Fibroblast of skin of back (primary cell): ENCODE measurements at places on chromosomes 2 and 18.

DNA sequence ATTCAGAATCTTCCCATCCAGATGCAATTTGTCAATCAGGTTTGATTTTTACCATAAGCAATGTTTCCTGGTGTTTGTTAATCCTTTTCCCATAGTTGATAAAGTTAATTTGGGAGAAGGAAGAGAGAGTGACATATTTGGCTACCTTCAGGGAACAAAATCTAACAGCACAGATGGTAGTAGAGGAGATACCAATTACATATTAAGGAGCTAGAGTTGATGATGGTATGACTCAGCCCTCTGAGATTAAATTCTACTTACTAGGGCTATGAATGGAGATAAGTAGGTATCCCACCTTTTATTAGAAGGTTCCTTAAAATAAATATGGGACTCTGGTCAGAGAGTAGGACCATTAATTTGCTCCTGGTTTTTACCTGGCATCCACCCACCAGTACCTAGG, 139.7 kb downstream of the EHBP1 start:
- no peak for DNase-seq

GRCh38 chr2:39919511-39920306, 140.7 kb upstream of the THUMPD2 start:
- no peak for DNase-seq

DNA sequence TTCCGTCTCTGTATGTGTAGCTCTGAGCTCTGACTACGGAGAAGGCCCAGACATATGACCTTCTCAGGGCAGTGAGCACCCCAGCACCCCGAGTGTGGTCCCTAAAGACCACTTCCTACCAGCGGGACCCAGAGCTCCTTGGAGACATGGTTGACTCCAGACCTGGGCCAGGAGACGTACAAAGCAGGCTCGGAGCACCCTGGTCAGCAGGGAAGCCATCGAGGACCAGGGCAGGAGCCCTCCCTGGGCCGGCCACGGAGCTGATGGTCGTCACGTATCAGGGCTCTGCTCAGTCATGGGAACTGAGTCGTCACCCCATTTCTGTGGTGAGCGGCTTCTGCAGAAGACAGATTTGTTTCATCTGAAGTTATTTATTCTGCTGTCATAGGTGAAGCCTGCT, 12.8 kb upstream of the NEU4 start:
- DNase-seq: no peak

DNA sequence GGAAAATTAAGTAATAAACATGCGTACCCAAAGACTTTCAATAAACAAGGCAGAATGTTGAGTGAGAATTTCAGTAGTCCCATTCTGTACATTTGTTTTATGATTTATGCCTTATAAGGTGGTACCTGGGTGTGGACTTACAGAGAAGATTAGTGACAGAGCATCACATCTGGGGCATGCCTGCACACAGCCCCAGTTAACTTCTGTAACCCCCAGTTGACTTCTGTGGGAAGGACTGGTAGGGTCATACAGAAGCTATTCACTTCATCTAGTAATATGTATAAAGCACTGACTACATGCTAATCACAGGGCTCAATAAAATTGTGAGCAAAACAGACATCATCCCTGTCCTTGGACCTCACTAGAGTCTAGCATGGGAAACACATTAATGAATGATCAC, 16.1 kb downstream of the MREG start:
- DNase-seq: no peak

- peak; percentile 43 for DNase-seq
These were observed 56.7 kb upstream of the EPB41L3 start for GRCh38 chr18:5600378-5601071.

DNA sequence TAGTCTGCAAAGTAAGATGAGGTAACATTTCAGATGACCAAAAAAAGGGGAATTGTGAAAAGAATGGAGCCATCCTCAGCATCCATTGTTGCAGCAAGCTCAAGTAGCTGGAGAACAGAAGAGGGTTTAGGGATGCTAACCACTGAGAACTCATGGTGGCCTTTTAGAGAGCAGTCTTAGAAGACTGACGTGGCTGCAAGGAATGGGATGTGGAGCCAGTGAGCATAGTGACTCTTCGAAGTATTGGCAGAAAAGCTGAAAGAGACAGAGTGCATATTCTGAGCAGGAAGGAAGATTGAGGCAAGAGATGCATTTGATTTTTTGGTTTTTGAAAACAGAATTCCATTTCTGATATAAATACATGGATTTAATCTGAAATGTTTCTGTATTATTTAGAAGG, 151.2 kb downstream of the UBE2E3 start:
- DNase-seq: no peak

DNA sequence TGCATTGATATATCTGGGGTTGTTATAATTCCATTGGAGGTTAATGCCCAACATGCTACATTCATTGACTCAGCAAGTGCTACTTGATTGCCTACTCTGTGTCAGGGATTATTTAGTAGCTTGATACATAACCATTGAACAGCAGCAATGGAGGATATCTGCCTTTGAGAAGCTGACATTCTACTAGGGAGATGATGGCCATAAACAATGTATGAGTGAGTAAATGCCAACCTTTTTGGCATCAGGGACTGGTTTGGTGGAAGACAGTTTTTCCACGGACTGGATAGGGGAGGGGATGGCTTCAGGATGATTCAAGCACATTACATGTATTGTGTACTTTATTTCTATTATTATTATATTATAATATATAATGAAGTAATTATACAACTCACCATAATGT, 31.9 kb upstream of the TOGARAM2 start:
- DNase-seq: no peak

- DNase-seq: peak; percentile 64
These were observed 81.1 kb upstream of the CD302 start for GRCh38 chr2:159879051-159879604.

- no peak for DNase-seq
These were observed 465.5 kb downstream of the XIRP2 start for GRCh38 chr2:167353605-167354280.

DNA sequence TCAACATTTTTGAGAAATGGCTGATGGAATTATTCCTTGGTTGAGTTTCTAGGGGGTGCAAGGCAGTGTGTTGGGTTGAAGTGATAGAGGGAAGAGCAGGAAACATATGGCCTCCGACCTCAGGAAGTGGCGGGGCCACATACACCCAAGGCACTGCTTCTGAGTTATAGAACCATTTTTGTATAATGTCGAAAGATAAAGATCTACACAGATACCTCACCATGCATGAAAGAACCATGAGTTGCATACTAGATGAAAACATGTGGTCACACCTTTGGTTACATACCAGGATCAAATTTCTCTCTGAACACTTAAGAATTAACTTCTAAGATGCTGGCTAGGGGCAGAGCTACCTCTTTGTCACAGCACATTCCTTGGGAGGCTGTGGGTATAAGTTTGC, 23.2 kb downstream of the LAMA3 start:
- DNase-seq: no peak

DNA sequence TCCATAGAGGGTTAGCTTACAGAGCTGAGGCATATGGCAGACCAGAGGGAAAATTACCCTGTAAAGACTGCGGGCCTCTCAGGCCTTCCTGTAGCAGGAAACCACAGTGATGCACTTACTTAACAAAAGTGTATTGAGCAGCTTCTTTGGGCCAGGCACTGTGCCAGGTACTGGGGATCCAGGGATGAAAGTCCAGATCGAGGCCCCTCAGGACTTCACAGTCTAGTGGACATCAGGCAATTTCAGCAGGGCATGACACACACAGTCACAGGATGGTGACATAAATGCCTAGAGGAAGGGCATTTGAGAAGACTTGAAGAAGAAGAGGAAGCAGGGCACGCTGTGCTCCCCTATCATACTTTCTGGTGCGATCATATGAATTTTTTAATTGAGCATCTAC, 71.7 kb downstream of the MARCO start:
- no peak for DNase-seq

GRCh38 chr2:181977661-181978350, 7.8 kb upstream of the PPP1R1C start:
- DNase-seq: peak; percentile 69

- no peak for DNase-seq
These were observed 9.7 kb upstream of the RMC1 start for GRCh38 chr18:23493654-23494053.

DNA sequence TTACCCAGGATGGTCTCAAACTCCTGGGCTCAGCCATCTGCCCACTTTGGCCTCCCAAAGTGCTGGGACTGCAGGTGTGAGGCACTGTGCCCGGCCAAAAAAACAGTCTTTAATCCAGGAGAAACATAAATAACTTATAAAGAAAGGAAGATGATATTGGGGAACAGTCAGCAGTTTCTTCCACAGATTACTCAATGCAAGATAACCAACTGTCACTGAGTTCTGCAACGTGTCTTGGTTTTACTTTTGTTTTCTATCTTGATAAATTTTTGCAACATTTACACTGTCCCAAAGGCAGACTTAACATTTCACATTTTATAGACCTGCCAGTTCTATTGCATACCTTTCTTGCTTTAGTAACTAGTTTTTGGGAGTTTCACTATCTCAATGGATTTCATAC, 71.1 kb downstream of the ANKRD44 start:
- no peak for DNase-seq

DNA sequence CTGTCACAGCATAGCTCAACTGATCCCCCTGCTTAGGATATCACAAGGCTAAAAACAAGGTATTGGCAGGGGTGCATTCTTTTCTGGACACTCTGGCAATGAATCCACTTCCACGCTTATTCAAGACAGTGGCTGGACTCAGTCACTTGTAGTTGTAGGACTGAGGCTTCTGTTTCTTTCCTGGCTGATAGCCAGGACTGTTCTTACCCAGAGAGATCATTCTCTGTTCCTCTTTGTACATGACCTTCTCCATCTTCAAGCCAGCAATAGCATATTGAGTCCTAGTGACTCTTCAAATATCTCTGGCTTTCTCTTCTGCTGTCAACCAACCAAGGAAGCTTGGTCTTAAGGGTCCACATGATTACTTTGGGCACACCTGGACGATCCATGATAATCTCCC, 241.3 kb downstream of the RBM43 start:
- DNase-seq: no peak

- peak; percentile 22 for DNase-seq
These were observed 190.0 kb downstream of the NAPG start for GRCh38 chr18:10715791-10716190.
